Cardiac fibroblast (primary cell): ENCODE measurements at places on chromosomes 7 and 10.

- no peak for DNase-seq
Measured at GRCh38 chr7:28013019-28013418, 167.6 kb downstream of the JAZF1 start.

DNA sequence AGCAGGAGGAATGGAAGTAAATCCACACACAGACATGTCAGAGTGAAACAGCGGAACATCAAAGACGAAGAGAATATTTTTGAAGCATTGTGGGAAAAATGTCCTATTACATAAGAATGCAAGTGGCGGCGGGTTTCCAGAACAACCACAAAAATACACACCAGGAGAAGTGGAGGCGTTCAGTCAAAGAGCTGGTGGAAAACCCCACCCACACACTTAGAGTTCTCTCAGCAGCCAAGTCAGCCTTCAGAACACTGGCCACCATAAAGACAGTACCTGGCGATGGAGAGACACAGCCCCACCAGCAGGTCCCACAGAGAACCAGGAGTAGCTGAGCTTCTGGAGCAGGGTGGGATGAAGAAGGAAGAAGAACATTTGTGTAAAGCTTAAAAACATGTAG, 23.7 kb downstream of the NKX6-2 start:
- no peak for DNase-seq

GRCh38 chr7:148368562-148368961, 222.0 kb upstream of the C7orf33 start:
- DNase-seq = no peak

GRCh38 chr10:132677473-132678227, 108.3 kb downstream of the NKX6-2 start:
- DNase-seq = no peak

- DNase-seq = no peak
Measured at GRCh38 chr10:111079241-111079760, 2.5 kb downstream of the ADRA2A start.

- no peak for DNase-seq
Measured at GRCh38 chr7:130904792-130905191, 170.8 kb upstream of the KLF14 start.

GRCh38 chr7:1672851-1673486, 2.9 kb downstream of the ELFN1 start:
- DNase-seq = no peak

GRCh38 chr10:52949899-52950298, 177.3 kb upstream of the MBL2 start:
- no peak for DNase-seq

- peak; percentile 53 for DNase-seq
Measured at GRCh38 chr7:98294798-98295382, 13.4 kb downstream of the BRI3 start.

GRCh38 chr10:24707445-24707844, 16.2 kb downstream of the ARHGAP21 start:
- no peak for DNase-seq

- DNase-seq = no peak
Measured at GRCh38 chr7:75652788-75653187, 86.0 kb downstream of the HIP1 start.

DNA sequence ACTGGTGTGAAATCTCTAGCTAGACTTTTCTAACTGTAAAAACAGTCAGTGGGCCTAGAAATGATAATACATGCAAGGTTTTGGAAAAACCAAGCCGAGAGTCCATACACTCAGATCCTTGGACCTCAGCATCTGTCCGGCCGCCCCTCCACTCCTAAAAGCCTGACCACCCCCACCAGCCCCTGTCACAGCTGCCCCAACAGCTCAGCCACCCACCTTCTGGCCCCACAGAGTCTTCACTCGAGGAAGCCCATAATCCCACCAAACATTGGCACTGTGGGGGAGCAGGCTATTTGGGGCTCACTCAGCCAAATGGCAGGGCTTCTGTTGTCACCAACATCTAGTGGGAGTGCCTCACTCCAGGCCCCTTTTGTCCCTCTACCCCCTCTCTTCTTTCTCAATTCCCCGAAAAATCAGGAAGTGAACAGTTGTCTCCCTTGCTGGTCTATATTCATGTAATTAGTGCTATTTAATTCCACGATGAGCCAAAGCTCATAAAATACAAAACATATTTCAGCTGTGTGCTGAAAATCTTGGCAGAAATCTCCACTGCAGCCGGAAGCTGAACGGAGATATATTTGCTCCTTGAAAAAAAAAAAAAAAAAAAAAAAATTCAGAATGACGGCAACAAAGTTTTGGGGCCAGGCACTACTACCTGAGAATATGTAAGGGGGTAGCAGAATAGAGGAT, 55.5 kb downstream of the PLXNA4 start:
- DNase-seq = no peak

GRCh38 chr10:114492351-114493037, 88.2 kb upstream of the AFAP1L2 start:
- DNase-seq = no peak

- no peak for DNase-seq
Measured at GRCh38 chr10:132677096-132677472, 108.9 kb downstream of the NKX6-2 start.

- DNase-seq = no peak
Measured at GRCh38 chr10:93096901-93097300, 23.2 kb downstream of the CYP26A1 start.

DNA sequence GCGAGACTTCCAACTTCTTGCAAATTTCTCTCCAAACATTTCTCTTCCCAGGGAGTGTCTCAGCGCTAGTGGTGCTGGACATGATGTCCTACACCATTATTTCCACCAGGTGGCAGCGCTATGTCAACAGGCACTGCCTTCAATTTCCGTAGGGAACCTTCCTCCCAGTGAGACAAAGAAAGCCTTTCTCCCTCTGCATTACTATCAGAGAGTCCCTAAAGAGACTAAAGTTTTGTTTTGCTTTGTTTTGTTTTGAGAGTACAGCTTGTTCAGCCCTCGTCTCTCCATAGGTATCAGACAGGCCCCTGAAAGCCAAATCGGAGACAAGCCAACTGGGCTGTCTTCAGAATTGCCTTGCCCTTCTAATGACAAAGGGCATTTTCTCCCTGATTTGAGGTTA, 44.2 kb upstream of the GGCT start:
- peak; percentile 79 for DNase-seq

- no peak for DNase-seq
Measured at GRCh38 chr10:96322275-96322674, 18.0 kb downstream of the DNTT start.

DNA sequence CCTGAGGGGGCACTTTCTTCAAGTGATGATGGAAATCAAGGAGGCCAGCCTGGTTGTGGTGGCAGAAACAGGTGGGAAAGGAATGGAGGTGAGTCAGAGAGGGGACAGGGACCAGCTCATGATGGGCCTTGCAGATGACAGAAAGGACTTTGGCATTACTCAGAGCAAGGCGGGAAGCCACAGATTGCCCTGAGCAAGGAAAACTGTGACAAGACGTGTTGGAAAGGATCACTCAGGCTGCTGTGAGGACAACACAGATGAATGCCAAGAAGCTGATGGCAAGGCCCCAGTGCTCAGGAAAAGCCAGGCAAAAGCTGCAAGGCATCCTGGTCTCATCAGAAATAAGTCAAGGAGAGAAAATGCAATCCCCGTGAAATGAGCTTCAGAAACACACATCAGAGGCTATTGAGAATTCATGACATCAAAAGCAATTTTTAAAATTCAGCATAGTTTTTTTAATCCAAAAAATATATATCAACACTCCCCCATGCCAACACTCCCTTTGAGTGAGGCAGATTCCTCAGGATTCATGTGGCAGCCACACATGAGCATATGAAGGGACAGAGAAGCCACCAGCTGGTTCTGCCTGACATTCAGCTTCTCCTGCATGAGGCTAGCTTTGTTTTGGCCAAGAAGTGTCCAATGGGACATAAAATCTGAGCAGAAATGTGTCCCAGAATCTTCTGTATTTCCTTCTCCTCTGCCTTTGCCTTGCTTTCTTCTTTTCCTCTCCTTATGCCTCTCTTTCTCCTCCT, 244.5 kb upstream of the MYO3A start:
- no peak for DNase-seq

- no peak for DNase-seq
Measured at GRCh38 chr7:28580665-28581064, 168.3 kb downstream of the CREB5 start.

DNA sequence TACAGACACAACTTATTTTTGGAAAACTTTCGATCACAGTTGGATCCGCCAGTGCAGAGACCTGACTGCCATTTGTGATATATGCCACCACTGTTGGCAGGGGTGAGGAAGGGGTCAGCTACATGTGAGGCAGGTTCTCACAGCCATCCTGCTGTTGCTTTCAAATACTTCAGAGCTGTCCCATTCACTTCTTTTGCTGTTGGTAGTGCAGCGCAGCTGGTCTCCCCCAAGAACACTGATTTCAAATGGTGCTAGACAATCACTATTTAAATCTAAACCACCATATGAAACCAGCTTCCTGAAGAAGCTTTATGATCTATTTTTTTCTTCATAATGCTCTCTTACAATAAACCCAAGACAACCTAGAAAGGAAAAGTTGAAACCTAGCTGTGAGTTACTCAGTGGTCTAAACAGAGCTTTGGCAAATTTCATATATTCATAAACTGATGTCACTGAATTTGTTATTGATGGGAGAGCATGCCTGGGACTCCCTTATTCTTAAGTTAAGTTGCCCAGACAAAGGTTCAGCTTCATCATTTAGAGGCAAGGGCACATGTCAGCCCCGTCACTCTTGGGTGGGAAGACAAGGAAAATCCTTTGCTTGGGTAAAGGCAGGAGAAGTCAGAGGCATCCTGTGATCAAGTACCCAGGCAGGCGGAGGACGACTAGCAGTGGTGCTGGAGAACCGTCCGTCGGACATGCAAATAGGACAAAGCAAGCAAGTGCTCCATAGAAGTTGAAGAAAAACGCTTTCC, 143.4 kb upstream of the KLF14 start:
- DNase-seq = no peak
